RKO (cell line): ENCODE measurements at places on chromosomes 12 and 14.

GRCh38 chr14:89660166-89660565, 243.1 kb upstream of the FOXN3 start:
- no peak for DNase-seq

DNA sequence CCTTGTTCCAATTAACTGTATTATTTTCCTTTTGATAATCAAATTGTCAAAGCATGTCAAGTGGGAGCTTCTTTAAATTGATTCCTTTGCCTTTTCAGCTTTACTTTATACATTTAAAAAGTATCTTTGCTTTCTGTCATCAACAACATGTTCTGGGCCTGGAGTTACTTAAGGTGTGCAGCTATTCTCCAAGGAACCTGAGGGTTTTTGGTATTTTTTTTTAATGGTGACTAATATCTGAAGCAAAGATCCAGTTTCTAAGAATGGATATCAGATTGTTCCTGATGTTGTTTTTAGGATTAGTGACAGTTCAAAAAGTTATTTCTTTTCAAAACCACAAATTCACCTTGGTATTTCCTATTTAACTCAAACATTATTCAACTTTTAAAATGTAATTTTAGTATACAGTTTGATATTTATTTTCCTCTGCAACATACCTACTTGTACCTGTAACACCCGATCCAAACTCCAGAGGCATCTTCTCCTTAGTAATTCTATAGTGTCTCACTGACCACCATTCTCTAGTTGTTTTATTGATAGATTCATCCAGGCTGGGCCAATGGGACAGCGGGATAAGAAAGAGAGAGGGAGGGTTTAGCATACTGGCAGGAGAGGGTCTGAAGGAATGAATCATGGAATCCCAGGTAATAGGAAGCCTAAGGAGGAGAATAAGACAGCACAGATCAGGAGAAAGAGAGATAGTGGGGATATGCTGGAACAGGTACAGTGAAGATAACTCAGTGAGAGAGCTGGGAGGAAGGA, 3.1 kb downstream of the CBLN3 start:
- no peak for DNase-seq

- DNase-seq: no peak
Observed at GRCh38 chr12:38469715-38470114, 153.1 kb downstream of the ALG10B start.

DNA sequence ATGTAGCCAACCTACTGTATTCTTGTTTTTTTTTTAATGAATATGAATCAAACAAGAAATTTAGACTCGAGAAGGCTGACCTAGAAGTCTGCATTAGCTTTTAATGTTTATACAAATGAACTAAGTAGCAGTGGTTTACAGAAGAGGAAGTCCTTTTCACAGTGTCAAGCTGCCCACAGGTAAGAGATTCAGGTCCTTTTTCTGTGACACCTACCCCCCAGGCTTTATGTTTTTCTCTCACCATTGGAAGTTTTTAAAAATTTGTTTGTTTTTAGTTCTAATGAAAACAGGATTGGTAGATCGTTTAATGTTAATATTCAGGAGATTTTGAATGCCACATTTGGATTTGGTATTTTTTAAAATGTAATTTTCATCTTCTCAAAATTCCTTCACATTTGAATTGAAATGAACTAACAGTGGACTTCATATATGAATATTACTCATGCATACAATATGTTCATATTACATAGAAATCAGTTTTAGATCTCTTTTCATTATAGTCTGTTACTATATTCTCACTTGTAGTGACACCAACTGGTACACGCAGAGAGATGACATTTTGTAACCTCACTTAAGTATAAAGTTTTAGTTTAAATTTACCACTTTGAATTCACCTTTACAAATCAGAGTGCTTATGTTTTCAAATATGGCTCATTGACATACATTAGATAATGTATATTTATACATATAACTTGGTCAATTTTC, 29.7 kb downstream of the ATF7IP start:
- DNase-seq: no peak

DNA sequence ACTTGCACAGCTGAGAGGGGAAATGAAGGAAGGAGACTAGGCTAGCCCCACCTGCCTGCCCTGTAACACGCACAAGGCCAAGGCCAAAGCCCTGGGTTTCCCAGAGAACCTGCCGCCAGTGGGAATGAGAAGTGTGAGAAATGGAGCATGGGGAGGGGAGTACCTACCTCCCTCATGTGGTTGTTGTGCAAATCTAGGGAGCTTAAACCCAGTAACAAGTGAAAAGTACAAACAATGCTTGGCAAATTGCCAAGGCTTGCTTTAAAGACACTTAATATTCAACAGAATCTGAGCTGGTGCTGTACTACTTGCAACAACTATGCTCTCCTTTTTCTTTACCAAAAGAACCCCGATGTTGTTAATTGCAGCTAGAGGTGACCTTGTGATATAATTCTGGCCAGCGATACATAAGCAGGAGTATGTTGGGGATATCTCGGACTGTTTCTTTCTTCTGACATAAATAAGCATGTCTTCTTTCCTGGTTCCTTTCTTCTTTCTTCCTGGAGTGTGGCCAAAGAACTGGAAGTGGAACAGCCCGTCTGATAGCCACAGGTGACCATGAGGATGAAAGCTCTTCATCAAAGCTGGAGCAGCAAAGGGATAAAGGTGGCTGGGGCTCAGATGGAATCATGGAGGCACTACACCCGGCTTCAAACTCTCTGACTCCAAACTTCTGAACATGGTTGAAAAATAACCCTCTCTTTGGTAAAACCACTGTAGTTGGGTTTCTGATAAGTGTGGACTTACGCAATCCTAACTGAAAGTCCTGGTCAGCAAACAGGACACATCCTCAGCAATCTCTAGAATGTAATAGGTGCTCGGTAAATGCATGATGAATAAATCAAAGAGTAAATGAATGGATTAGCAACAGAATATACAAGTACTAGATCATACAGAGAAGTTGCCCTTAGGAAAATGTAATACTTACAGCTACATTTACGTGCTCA, 207.9 kb downstream of the NUAK1 start:
- DNase-seq: no peak

- no peak for DNase-seq
Observed at GRCh38 chr12:23495472-23495871, 454.0 kb downstream of the SOX5 start.

DNA sequence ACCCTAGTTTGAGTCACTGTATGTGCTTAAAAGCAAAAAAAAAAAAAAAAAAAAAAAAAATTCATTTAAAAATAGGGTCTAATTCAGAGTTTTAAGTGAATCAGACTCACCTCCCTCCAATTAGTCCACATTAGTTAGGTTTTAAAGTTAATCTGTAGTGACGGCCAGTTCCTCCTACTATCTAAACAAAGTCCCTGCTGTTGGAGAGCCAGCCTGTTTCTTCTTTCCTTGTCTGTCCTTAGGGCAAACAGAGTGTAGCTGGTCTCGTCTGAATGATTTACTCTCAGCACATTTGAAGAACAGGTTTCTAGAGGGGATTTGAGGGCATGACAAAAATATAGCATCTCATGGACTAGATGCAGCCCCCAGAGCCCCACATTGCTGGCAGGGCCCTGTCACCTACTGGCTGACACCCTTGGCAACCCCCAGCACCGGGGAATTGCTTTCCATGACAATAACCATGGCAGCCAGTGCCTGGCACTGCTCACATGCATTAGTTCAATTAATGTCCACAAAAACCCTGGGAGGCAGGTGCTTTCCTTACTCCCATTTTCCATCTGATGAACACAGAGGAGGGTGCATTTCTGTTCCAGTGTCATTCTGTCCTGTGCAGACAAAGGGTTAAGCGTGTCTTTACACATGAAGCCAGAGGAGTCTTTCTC, 138.3 kb downstream of the PLXNC1 start:
- DNase-seq: no peak

GRCh38 chr12:32671930-32672780, 6.9 kb upstream of the DNM1L start:
- peak; percentile 65 for DNase-seq

- no peak for DNase-seq
Observed at GRCh38 chr12:11497995-11498394, 102.6 kb upstream of the PRB2 start.

DNA sequence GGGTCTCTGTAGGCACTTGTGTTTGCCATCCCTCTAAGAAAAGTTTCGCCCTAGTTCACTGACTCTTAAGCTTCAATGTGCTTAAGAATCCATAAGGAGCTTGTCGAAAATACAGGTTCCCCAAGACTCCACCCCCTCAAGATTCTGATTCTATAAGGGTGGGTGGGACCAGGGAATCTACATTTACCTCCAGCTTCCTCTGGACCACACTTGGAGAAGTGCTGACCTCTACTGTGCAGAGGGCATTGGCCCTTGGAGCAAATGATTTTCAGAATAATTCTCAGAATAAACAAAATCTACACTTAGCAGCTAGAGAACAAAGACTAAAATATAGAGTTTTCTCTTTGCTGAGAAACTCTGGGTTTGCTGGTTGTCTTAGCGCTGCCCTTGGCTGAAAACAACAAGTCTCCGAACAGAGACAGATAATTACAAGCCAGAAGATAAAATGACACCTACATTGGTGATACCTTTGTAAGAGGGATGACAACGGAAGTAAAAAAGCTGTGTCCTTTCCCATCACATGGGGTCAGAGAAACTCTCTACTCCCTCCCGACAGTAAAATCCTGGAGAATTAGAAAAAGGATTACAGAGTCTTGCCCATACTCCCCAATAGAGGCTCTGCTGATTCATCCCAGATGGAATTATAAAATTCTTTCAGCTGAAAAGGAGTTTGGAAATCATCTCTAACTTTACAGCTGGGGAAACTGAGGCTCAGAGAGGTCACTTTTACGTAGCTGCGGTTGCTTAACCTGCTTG, 4.8 kb downstream of the TGFB3 start:
- DNase-seq: no peak

GRCh38 chr12:115323223-115323905, 639.4 kb upstream of the TBX3 start:
- DNase-seq: peak; percentile 3

GRCh38 chr12:49920915-49921286, 17.2 kb upstream of the FAIM2 start:
- DNase-seq: no peak

- no peak for DNase-seq
Observed at GRCh38 chr14:70143306-70143705, 45.4 kb downstream of the SLC8A3 start.

DNA sequence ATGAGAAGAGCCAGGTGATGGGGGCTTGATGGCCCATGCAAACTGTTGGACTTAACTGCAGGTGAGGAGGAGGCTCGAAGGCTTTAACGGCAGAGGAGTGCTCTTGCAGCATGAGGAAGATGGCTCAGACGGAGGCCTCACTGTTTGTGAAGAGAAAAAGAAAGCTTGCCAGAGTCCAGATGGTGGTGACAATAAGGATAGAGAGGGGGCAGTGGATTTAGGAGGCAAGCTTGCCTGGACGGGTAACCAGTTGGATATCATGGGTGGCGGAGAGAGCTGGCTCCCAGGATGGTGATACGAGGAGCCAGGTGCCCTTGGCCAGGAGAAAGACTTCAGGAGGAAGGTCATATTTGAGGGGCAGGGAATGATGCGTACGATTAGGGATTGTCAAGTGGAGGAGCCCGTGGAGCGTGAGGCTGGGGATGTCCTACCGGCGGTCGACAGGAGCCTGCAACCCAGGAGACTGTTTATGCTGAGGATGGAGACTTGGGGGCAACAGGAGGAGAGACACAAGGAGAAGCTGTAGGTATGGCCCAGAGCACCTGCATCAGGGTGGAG, 71.8 kb downstream of the CACNA1C start:
- DNase-seq: no peak

DNA sequence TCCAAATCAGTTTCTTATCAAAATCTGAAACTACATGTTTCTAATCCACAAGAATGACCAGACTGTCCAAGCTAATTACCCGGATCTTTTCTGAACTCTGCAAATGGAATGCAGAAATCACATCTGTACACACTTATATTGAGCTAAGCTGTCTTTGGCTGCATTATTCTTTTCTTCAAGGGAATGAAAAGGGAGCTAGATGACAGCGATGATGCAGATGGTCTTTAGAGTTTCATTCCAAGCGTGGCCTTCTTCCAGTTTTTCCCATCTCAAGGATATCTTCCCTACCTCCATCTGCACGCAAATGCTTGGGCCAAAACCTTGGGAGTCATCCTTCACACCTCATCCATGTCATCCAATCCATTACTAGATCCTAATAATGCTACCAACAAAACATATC, 12.6 kb downstream of the KCNH5 start:
- DNase-seq: no peak

GRCh38 chr14:64873506-64874219, 6.0 kb downstream of the SPTB start:
- no peak for DNase-seq

- DNase-seq: no peak
Observed at GRCh38 chr12:50848963-50849362, 6.2 kb downstream of the TMPRSS12 start.

- DNase-seq: no peak
Observed at GRCh38 chr14:79080040-79080439, 909.9 kb downstream of the NRXN3 start.

DNA sequence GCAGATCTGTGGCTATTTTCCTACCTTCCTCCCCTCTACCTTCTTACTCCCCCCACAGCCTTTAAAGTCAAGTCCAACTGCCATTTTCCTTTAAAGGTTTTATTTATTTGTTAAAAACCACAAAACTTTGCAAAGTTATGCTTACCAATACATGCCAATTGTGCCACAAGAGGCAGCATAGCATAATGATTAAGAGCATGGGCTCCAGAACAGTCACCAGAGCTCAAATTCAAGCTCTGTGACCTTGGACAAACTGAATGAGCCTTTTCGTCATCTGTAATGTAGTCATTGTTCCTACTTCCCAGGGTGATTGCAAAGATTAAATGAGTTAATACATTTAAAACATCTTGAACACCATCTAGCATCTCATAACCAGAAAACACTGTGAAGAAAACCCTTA, 13.0 kb upstream of the FMNL3 start:
- peak; percentile 60 for DNase-seq

- DNase-seq: no peak
Observed at GRCh38 chr12:100372853-100373640, 16.2 kb downstream of the SLC17A8 start.

- DNase-seq: no peak
Observed at GRCh38 chr12:124130691-124131591, 157.9 kb downstream of the ZNF664 start.

GRCh38 chr12:2248087-2248900, 195.5 kb downstream of the CACNA1C start:
- no peak for DNase-seq

- DNase-seq: no peak
Observed at GRCh38 chr14:94385553-94386057, 2.8 kb downstream of the SERPINA1 start.

DNA sequence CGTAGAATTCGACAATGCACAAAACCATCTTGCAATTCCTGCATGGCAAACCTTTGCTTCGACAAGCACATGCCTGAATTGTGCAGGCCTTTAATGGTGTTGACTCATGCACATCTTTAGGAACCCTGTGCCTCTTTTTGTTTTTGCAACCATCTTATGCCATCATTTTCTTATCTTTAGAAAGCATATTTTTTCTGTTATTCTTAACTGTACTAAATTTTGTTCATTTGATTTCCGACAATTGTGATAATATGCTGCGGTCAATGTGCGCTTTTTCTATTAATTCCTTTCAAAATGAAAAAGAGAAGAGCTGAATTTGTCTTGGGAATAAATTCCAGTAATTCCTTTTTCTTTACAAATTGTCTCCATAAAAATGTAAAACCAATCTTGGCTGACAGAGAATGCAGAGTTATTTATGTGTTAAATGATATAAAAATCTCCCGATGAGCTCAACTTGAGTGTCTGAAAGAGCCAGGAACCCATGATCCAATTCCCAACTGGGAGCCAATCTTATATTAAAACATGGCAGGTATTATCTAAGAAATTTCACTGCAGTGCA, 20.1 kb upstream of the CDK17 start:
- no peak for DNase-seq
